ENCODE measurements at places on chromosomes 1 and 21.

DNA sequence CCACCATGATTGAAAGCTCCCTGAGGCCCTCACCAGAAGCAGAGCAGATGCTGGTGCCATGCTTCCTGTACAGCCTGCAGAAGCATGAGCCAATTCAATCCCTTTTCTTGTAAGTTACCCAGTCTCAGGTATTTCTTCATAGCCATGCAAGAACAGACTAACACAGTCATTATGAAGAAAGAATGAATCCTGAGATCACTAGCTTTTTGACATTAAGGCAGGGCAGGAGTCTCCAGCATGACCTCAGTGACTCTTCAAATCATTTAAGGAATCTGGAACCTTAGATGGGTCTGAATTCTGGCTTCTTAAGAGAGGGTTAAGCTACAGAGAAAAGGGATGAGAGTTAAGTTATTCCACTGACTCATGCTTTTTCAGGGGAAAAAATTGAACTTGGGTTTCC lies 79.0 kb downstream of the PTPN14 start:
- DNase-seq = no peak

GRCh38 chr1:21272540-21272939 lies 17.7 kb downstream of the ECE1 start:
- no peak for DNase-seq

DNA sequence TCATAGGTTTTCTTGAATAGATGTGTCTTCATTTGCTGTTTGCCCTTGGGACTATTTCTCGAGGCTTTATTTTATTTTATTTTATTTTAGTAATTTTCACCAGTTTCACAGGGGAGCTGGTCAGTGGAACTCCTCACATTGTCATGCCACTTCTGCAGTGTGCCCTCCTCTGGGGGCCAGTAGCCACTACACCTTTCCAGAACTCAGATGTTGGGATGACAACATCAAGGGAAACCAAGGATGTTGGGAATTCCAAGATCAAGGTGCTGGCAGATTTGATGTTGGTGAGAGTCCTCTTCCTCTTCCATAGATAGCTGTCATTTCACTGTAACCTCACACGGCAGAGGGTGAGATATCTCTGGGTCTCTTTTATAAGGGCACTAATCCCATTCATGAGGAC lies 35.5 kb downstream of the SLC26A9 start:
- DNase-seq = peak; percentile 32

DNA sequence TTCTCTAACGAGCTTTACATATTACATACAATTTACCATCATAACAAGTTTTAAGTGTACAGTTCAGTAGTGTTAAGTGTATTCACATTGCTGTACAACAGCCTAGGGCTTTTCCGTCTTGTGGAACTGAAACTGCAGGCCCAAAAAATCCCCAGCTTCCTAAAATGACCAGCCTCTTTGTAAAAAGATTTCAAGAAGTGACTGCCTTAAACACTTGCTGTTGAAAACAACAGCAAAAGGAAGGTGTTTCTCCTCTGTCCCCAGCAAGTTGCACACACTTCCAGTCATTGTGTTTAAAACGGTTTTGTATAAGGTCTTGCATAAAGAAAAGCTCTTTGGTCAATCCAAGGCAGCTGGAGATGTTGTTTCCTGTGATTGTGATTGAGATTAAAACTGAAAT lies 16.0 kb upstream of the GBP1 start:
- no peak for DNase-seq

DNA sequence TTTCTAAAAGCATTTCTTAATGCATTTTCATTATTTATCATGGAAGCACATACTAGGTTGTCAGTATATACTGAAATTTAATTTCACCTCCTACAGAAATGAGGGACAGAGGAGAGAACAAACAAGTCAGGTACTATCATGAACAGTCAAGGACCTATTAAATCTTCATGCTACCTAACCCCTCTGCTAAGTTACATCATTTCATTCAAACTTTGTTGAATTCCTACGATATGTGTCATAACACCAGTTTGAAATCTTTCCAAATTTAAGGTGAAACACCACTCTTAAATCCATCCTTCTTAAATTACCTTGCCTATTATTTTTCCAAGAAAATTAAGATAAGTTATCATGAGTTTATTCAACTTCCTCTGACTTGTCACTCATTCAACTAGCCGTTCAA lies 78.9 kb downstream of the DENND1B start:
- no peak for DNase-seq

- DNase-seq = no peak
Measured at GRCh38 chr1:18085387-18086074, 22.1 kb upstream of the IGSF21 start.
